Mesothelial cell of epicardium (in vitro differentiated cells): ENCODE measurements at places on chromosomes 5 and 9.

DNA sequence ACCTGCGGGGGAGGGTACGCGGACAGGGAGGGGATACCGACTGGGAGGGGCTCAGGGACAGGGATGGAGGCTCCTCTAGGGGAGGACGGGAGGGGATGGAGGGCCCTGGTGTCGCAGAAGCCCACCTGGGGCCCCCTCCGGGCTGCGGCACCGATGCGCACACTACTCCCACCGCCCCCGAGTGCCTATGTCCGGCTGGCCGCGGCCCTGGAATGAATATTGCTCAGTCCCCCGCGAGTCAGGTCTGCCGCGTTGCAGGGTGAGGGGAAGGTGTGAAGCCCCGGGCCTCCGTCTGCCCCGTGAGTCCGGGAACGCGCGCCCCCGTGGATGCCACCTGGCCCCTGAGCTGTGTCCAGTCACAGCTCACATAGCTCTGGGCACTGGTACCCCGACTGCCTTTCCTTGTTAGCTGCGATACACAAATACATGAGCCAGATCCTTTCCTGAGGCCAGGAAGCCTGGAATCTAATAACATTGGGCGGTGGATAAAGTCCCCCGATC is 44.5 kb upstream of the PRSS3 start:
- DNase-seq = no peak

- DNase-seq = no peak
These were observed 33.8 kb downstream of the HTR1A start for GRCh38 chr5:63928451-63928850.

DNA sequence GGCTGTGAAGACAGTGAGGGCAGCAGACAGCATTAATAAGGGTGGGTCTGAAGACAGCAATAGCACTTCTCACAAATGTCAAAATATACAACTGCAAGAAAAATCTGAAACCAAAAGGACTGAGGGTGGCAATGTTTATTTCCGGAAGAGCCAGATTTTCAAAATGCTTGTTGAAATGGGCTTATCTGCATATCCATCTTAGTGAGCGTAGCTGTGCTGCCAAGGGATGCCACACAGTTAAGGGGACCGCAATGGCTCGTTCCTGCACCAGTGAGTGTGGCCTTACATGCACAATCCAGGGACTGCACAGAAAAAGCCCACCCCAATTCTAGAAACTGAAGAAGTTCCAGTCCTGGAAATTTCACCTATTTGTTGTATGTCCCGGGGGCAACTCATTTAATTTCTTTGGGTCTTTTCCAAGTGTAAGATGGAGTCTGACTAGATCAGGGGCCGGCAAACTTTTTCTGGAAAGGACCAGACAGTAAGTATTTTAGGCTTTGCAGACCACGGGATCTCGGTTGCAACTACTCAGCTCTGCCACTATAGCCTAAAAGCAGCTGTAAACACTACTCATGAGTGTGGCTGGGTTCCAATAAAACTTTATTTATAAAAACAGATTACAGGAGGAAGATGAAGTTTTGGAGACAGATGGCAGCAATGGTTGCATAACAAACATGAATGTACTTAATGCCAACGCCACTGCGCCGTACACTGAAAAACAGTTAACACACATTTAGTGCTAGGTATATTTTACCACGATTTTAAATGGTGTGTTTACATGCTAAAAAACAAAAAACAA is 154.1 kb downstream of the MYO10 start:
- no peak for DNase-seq

DNA sequence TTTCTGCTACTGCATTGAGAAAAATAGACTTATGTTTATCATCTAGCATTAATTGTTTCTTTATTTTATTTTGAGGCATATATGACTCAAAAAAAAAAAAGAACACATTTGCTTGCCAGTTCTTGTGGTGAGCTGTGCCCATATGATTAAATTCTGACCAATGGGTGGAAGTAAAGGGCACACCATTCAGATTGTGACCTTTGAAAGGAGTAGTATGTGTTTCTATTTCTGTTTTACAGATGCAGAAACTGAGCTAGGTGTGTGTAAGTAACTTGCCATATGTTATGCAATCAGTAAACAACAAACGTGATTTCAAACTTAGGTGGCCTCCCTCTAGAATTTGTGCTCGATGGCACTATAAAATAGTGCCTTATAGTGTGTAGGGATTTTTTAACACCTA is 368.1 kb upstream of the EDIL3 start:
- DNase-seq = no peak

DNA sequence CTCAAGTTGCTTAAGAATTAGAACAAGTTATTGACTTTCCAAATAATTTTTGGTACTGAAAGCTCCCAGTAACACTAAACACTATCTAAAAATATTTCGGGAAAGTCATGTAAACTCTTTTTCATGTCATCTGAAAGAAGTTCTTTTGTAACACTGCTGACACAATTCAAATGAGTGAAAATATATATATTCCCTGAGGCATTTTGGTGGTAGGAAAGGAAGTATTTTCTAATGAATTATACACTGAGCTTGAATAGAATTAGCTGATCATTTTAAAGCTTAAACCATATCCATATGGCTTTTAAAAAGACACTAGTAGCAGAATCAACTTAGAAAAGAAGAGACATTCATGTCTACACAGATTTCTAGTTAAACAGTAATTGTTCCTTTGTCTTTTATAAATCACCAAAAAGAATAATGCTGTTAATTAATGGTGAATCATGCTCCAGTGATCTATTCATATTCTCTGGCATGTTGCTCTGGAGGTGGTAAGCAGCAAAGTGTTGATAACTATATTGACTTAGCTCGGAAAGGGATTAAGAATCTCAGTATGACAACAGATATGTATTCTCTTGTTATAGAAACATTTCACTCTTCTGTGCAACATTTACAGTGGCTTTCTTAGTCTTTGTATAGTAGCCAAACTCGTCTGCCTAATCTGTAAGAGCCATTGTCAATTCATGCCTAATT is 27.4 kb upstream of the RFX3 start:
- DNase-seq = no peak

- no peak for DNase-seq
These were observed 90.7 kb upstream of the PANK3 start for GRCh38 chr5:168669668-168670378.

GRCh38 chr9:4743131-4743875 is 2.3 kb upstream of the AK3 start:
- no peak for DNase-seq

DNA sequence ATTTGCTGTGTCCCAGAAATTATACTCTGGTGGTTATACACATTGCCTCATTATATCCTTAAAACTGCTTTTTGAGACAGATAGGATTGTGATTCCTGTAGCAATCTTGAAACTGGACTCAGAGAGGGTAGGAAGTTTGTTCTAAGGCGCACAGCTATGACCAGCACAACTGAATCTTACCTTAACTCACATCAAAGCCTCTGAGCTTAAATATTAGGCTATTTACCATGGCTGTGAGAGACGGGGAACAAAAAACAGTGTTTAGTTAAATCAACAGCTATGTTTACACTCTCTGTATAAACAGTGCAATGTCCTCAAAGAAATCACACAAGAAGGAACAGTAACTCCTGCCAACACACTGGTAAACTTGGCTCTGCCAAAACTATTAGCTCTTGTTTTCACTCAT is 50.9 kb upstream of the TUT7 start:
- no peak for DNase-seq

DNA sequence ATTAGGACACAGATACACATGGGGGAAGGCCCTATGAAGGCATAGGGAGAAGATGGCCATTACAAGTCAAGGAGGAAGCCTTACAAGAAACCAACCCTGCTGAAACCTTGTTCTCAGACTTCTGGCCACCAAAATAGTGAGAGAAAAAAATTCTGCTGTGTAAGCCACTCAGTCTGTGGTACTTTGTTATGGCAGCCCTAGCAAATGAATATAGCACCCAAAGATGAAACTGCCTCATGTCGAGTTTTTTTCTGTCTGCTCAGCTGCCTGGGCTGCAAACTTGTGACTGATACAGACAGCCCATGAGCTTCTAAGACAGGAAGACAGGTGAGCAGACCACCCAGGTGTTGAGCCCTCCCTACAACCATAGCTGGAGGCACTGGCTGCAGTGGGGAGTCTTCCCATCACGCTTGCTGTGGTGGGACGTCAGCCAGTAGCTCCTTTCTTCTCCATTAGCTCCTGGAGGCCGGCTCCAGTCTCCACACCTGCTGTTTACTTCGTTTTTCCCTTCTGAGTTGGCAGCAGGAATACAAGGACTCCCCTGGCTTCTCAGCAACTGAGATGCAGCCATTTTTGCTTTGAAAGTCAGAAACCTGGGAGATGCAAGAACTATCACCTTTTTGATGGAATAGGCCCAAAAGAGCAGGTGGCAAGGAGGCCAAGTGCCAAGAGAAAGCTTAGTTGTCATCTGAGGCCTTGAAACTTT is 164.9 kb downstream of the SEMA6A start:
- DNase-seq = no peak

GRCh38 chr9:95807326-95807947 is 68.1 kb upstream of the ERCC6L2 start:
- DNase-seq = no peak

GRCh38 chr5:144219869-144220268 is 49.2 kb downstream of the KCTD16 start:
- DNase-seq = no peak

- no peak for DNase-seq
These were observed 307.8 kb upstream of the PAPPA start for GRCh38 chr9:115845648-115846312.

DNA sequence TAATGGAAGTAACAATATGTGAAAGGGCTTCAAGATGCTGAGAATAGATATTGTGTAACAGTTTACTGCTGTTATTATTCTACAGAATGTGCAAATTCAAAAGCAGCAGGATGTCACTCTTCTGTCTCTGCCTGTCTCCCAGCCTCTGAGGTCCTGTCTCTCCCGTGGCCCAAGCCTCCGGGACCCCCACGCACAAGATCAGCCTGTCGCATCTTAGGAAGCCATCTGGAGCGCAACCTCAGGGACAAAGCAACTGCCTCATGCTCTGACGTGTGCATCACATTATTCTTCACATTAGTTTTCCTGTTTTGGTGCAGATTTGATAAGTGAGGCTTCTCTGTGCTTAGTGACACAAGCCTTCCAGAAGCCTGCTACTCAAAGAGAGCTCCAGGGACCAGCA is 46.5 kb upstream of the C9orf72 start:
- no peak for DNase-seq

DNA sequence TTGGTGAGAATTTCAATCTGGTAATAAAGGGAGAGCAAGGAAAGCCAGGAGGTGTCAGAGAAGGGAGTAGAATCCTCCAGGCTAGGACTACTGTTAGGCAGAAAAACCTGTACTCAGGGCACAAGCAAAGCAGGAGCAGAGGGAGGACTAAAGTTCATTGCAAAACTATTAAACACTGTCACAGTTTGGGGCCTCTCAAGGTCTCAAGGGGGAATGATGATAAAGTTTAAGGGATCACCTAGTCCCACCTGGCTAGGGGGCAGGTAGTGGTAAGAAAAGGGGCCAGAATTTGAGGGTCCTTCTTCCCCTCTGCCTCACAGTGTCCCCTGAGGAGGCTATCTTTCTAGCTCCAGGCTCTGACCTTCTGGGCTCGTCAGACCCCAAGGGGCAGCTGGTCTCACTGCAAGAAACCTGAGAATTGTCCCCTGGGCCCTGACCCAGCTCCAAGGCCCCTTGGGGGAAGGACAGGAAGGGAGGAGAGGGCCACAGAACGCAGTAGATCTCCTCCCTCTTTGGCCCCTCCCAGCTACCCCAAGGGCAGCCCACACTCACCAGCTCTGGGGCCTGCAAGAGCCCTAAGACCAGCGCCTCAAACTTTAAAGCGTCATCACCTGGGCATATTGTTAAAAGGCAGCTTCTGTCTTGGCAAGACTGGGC is 974 bp downstream of the CCDC69 start:
- no peak for DNase-seq

- DNase-seq = no peak
These were observed 59.4 kb downstream of the MINAR2 start for GRCh38 chr5:129807162-129807814.

- DNase-seq = no peak
These were observed 136.3 kb downstream of the TMEM232 start for GRCh38 chr5:110590187-110590586.
